ENCODE measurements at places on chromosomes 2 and 18. TPM values are rescaled to one million over a fixed set of nuclear protein-coding genes. Genes with fewer than 3 reads are reported as not detected.

KATNAL2 gene
- 2.1 TPM for total RNA-seq

GRCh38 chr2:236574000-236574399, 4.4 kb downstream of the ACKR3 start:
- DNase-seq: no peak

DNA sequence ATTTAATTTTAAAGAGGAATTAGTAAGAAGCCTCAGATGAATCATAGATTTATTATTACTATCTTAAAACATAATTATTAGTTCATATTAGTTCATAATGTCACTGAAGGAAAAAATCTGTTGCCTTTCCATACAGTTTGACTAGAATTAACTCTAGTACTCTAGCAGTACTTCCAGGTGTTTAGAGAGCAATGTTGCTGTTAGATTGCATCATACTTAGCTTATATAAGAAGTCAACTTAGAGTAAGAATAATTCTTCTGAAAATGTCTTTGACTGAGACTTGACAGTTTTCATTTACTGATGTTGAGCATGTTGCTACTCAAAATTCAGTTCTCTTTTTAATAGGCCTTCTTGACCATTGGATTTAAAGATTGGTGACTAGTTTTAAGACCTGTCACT, 4.7 kb downstream of the RAB3GAP1 start:
- peak; percentile 10 for DNase-seq

TNFAIP6 gene
- 1.8 TPM for total RNA-seq

DNA sequence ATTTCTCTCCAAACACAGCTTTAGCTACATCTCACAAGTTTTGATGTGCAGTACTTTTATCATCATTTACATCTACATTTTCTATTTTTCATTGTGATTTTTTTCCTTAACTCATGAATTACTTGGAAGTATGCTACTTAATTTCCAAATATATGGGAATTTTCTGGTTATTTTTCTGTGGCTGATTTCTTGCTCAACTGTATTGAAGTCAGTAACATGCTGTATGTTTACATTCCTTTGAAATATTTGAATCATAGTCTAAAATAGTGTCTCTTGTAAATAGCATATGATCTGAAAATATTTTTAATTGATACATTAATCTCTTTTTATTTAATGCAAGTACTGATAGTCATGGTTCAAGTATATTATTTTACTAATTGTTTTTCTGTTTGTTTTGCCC, 26.0 kb upstream of the GALNT5 start:
- no peak for DNase-seq

GRCh38 chr2:47719099-47719498, 63.8 kb upstream of the MSH6 start:
- no peak for DNase-seq

DNA sequence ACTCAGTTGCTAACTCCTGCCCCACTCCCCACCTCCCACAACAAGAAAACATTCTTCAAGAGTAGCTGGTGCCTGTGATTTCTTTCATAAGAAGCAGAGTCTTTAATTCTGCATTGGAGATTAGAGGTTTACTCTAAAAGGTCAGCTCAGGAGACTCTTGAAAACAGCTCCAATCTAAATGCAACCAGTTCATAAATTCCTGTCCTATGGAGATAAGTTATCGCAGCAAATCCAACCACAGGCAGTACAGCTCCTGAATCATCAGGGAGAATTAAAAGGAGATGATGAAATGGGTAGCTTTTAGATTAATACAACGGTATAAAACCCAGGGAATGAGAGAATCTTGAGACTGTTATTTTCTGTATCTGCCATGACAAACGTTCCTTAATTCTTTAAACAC, 130.7 kb downstream of the SOCS6 start:
- DNase-seq: peak; percentile 26

- DNase-seq: peak; percentile 38
Observed at GRCh38 chr2:77009307-77009706, 512.9 kb downstream of the LRRTM4 start.

- DNase-seq: no peak
Observed at GRCh38 chr2:11812466-11813248, 66.2 kb downstream of the LPIN1 start.

DNA sequence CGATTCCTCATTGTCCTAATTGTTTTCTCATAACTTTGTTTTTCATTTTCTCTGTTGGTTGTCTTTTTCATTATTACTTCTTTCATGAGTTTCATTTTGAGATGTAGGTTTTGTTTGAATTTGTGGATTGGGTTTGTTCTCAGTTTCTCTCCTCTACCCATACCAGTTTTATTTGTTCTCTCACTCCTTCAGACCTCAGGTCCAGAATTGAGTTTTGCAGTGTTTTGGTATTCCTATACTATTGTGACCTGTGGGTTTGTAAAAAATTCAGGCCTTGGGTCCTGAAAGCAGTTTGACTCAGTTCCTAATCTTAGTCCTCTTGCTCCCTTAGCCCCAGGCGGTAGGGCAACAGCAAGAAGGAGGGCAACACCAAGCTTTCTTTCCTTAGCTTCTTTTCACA, 28.3 kb upstream of the UBE2E3 start:
- no peak for DNase-seq

GRCh38 chr2:185144159-185144919, 546.0 kb downstream of the ZNF804A start:
- DNase-seq: no peak

DNA sequence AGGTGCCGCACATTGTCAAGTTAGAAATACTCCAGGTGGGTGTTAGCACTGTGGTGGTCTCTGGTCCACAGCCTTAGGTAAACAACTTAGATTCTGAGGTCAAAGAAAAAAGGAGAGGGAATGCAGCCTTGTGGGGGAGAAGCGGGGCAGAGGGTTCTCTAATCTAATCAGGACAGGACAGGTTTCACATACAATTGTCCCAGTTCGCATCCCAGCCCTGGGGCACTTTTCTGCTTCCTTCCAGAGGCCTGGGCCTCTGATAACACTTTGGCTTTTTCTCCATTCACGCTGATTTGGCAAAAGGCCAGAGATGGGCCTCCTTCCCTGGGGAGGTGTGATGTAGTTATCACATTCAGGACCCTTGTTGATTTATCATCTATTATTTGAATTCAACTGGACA, 32.5 kb downstream of the SLC1A4 start:
- no peak for DNase-seq

CYTIP gene
- total RNA-seq: not detected

- no peak for DNase-seq
Observed at GRCh38 chr18:23087352-23087751, 47.9 kb upstream of the CABLES1 start.

GTF3C2 gene
- total RNA-seq: 47.8 TPM

GRCh38 chr2:63078852-63079606, 28.4 kb downstream of the OTX1 start:
- peak; percentile 58 for DNase-seq

STK39 gene
- total RNA-seq: 13.8 TPM

GRCh38 chr18:9025091-9025838, 77.2 kb upstream of the NDUFV2 start:
- peak; percentile 19 for DNase-seq

CLEC4F gene
- not detected for total RNA-seq

DNA sequence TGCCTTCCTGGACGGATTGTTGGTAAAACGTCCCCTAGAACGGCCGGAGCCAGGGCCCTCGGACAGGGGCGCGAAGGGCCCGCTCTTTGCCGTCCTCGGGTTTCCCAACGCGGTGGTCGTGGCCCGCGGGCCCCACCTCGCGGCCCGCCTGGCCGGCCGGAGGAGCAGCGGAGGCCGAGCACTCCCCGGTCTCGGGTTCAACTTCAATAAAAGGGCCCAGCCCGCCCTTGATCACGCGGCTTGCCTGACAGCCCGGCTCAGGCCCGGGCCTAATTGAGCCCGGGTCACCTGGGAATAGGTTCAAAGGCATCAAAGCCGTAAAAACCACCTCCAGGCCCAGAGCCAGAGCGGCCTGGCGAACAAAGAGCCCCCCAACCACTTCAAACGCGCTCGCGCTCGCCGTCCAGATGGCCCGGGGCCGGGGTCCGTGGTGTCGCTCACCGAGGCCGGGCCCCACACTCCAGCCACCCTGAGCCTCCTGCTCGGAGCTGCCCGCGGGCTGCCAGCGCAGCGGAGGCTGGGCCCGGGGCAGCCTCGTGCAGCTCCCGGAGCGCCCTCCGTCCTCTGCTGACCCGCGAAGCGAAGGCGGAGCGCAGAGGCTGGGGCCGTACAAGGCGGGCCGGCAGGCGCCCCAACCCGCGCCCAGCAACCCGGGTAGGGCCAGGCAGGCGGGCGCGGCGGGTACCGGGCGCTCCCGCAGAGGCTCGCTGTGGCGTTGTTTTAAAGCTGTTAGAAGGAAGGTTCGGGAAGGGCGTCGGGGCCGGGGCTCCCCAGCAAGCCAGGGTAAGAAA, 1.1 kb upstream of the TWIST2 start:
- no peak for DNase-seq

KCNG3 gene
- not detected for total RNA-seq

GRCh38 chr2:7480431-7480830, 563.2 kb downstream of the RNF144A start:
- DNase-seq: no peak

TMEM182 gene
- 5.3 TPM for total RNA-seq

- DNase-seq: no peak
Observed at GRCh38 chr2:235864733-235865515, 303.3 kb downstream of the GBX2 start.

DNA sequence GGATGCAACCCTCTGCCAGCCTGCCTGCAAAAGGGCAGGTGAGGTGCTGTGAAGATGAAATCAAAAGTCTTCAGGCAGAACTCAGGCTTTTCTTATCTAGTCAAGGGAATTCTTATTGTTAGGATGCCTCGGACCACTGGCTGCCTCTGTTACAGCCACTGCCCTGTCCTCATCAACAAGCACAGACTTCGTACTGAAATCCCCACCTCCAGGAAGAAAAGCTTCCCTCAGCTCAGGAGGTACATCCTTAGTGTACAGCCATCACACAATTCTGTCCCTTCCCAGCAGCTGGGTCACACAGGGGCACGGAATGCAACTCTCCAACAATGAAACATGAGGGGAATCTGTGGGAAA, 10.1 kb upstream of the RNU4ATAC start:
- DNase-seq: no peak

- no peak for DNase-seq
Observed at GRCh38 chr2:11508279-11508678, 25.6 kb upstream of the GREB1 start.

DNA sequence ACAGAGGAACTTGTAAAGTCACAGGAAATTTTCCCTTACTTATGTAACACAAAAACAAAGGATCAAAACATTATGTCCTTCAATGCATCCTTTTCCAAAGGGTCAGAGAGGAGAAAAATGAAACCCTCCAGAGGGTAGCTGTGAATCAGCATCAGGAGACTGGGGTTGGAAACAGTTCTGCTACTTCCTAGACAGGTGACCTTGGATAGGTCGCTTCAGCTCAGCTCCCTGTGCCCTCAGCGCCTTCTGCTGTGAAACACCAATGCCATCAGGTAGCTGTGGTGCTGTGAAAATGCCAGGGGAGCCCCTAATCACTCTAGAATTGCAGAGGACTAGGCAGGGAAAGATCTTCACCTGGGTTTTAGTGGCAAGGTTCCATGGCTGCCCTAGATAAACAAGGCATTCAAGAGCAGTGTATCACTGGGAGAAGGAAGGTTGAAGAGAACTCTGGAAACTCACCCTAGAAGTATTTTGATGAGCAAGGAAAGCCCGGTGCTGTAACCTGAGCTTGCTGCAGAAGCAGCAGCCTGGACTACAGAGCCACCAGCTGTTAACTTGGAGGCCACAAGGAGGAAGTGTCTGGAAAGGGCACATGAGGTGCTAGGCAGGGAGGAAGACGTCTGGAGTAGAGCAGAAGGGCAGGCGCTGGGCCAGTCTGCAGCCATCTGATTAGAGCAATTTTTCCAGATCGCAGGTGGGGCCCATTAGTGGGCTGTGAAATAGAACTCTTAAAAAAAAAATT, 100.7 kb upstream of the MCFD2 start:
- peak; percentile 67 for DNase-seq

DNA sequence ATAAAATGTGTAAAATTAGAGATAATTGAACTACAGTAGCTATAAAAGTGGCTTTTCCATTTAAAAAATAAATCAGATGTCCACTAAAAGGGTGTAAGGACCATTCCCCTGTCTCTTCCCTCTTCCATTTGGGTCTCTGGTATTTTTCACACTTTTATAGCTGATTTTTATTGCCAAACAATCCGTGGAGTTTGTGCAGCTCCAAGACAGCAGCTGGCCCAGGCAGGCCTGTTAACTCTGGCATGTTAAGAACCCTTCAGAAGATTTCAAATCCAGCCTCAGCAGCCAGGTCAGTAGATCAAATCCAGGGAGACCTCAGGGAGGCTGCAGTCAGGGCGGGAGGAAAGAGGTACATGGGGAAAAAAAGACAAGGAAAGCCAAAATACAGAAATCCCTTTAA, 827.1 kb upstream of the FANCL start:
- no peak for DNase-seq

TCF23 gene
- not detected for total RNA-seq

GRCh38 chr2:42853549-42854206, 61.3 kb upstream of the HAAO start:
- no peak for DNase-seq

FSHR gene
- total RNA-seq: not detected

KLHL29 gene
- 43.1 TPM for total RNA-seq

DLX2 gene
- total RNA-seq: 1.9 TPM

AAMP gene
- 98.7 TPM for total RNA-seq

GRCh38 chr2:24761866-24762265, 31.3 kb downstream of the PTRHD1 start:
- DNase-seq: no peak

KLHL14 gene
- total RNA-seq: not detected

GRHL1 gene
- 2.0 TPM for total RNA-seq

DNA sequence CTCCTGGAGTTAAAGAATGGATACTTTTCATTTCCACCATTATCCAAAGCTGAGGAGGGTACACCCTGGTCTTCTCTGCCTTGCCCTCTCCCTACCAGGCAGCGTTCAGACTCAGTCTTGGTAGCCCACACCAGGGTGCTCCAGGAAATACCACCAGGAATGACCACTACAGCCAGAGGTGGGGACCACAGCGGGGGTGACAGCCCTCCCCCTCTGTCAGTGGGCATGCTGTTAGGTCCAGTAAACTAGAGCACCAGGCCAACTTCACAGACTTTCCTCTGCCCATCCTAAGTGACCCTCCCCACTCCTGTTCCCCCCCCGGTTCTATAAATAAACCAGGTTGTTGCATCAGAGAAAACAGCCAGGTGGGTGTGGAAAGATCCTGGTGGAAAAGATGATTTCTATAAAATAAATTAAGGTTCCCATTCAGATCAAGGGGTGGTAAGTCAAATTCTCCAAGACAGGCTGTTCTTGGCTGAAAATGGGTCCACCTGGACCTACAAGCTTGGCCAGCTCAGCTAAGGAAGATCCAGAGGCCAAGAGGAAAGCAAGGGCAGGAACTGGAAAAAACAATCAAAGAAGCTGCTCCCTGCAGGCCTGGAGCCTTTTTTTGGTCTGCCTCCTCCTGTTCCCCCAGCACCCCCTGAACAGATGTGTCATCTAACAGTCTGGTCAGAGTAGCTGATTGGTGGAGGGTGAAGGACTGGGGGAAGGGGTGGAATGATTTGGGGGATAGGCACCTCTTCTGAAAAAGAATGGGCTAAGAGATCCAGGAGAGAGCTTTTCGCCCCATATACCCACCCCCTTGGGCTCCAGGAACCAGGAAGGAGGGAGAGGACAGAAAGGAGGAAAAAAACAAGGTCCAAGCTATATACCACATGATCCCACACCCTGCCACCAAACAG, 2.3 kb downstream of the RAB11FIP5 start:
- DNase-seq: no peak
